ENCODE measurements at places on chromosomes 1 and 21.

DNA sequence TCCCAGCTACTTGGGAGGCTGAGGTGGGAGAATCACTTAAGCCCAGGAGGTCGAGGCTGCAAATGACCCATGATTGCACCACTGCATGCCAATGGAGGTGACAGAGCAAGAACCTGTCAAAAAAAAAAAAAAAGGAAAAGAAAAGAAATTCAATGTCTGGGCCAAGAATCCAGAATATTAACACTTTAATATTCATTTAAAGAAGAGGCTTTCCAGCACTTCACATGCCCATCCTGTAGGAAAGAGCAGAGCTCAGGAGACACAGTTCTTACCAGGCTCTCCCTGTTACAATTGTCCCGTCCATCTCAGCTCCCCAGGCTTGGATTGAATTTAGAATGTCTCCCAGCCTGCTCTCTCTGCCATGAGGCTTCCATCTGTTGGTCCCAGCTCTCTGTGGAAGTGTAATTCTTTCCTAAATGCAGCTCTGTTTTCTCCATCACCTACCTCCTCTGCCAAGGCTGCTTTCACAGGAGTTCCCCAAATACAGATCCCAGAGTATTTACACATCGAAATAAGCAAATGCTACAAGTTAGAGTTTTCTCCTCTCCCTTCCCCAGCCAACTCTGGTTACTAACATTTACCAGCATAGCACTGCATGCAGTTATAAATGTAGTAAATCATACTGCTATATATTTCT is 116.6 kb upstream of the CDC42BPA start:
- DNase-seq, result no peak

DNA sequence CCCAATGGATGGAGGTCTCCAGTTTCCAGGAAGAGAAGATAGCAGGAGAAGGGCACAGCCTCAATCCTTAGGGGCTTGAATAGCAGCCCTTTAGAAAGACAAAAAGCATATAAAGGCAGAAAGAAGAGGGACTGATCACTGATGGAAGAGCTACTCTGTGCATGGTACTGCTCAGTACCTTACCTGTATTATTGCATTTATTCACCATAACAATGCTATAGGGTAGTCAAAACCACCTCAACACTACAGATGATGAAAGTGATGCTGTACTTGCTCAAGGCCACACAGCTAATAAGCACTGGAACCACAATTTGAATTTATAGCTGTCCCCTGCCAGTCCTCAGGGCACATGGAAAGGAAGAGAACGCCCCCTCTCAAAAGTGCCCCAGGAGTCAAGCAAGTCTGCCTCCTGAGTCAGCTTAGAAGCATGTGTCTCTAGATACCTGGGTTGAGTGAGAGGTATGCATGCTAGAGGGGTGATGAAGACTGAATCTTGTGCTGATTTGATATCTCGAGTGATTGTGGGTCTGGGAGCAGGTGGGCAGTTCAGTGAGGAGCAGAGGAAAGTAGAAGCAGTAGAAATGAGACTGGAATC is 13.6 kb downstream of the DDAH1 start:
- no peak for DNase-seq

GRCh38 chr1:50181027-50181663 is 72.4 kb downstream of the ELAVL4 start:
- peak; percentile 23 for DNase-seq

- DNase-seq, result no peak
Measured at GRCh38 chr1:27604579-27605299, 795 bp upstream of the AHDC1 start.

DNA sequence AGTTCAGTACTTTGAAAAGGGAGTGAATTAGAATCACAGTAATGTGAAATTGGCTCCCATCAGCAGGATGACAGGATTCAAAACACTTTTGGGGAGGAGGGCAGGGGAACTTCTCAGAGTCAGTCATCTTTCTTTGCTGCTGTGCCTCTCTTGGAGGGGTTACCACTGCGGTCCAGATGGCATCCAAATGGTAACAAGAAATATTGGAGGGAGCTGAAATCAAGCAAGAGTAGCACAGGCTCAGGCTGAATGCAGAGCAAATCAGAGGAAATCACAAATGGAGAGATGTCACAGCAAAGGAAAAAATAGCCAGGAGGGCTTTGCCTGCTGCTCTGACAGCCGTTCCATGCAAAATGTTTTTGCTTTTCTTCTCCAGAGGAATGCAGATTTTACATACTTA is 75.0 kb upstream of the C8B start:
- no peak for DNase-seq

DNA sequence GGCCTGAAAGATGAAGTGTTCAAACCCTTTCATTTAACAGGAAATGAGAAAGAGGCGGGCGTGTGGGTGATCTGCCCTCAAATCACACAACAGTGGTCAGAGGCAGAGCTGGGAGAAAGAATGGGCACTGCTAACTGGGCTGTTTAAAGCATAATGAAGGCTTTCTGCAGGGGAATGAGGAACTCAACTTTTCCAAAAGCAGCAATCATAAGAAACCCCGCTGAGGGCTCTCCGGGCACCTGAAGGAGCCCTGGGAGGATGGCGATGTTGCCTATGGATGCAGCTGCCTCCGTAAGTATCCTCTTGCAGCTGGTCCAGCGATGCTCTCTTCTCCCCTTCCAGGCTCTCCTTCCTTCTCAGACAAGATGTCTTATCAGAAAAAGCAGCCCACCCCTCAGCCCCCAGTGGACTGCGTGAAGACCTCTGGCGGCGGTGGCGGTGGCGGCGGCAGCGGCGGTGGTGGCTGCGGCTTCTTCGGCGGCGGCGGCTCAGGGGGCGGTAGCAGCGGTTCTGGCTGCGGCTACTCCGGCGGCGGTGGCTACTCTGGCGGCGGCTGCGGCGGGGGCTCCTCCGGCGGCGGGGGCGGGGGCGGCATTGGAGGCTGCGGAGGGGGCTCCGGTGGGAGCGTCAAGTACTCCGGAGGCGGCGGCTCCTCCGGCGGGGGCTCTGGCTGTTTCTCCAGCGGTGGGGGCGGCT is 1.2 kb downstream of the LORICRIN start:
- DNase-seq, result peak; percentile 52

DNA sequence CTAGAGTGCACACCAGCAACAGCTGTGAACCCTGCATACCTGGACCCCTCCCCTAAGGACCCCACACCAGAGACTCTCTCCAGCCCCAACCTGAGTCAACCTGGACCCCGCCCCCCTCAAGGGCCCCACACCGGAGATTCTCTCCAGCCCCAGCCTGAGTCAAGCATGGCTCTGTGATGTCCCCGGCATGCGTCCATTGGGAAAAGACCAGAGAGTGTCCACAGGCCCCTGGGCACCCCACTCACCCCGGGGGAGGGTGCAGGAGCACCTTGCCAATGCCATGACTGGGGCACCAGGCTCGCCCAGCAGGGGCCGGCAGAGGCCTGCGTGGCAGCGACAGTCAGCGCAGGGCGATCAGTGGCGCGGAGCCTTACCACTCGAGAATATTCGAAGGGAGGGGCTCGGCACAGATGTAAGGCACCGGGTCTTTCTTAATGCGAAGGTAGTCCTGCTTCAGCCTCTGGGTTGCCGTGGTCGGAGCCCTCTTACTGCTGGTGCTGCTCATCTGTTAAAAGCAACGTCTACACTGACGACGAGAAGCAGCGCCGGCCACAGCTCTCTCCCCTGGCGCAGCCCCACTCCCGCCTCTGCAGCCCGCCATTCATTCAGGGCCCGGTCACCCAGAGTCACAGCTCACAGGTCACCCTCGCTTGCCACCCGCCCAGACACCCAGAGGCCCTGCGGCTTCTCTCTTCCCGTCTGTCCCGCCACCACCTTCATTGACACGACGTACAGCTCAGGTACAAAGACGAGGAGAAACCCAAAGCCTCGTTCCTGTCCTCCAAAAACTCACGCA is 6.0 kb downstream of the UBE2J2 start:
- no peak for DNase-seq

GRCh38 chr1:223144914-223145313 is 1.9 kb upstream of the TLR5 start:
- DNase-seq, result no peak

- DNase-seq, result peak; percentile 4
Measured at GRCh38 chr1:35047188-35047858, 15.6 kb upstream of the ZMYM6 start.

DNA sequence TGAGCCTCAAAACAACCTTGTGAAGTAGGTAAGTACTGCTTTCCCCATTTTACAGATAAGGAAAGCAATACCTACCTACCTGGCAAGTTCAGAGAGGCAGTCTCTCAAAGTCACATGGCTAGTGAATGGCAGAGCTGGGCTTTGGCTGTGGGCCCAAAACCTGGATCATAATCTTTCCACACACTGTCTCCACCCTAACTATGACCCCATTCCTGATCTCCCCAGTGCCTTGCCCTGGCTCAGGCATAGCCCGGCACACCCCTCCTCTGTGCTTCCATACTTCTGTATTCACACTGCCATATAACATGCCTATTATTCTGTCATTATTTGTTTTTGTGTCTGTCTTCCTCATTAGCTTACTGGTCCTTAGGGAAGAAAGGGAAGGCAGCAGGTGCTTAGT is 15.9 kb downstream of the GNG12 start:
- DNase-seq, result no peak

- DNase-seq, result peak; percentile 59
Measured at GRCh38 chr21:38804789-38805327, 871 bp upstream of the ETS2 start.

GRCh38 chr1:170041423-170042192 is 32.9 kb downstream of the KIFAP3 start:
- no peak for DNase-seq

- no peak for DNase-seq
Measured at GRCh38 chr1:221939607-221940006, 197.7 kb upstream of the DUSP10 start.

DNA sequence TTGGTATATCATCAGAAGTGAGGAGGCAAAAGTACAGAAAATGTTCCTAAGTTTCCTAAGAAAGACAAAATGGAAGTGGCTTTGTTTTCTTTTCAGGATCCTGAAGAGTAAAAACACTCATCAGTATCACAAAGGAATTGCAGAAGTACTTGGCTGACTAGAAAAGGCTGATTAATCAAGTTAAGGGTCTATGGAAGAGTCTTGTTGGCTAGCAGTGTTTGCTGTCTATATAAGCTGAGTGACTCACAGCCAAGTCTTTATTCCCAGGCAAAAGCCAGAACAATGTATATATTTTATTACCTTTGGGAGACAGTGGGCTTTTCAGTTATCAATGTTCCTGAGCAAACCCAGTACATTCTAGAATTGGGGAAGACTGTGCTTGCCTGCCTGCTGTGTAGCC is 777.0 kb downstream of the PLA2G4A start:
- no peak for DNase-seq

DNA sequence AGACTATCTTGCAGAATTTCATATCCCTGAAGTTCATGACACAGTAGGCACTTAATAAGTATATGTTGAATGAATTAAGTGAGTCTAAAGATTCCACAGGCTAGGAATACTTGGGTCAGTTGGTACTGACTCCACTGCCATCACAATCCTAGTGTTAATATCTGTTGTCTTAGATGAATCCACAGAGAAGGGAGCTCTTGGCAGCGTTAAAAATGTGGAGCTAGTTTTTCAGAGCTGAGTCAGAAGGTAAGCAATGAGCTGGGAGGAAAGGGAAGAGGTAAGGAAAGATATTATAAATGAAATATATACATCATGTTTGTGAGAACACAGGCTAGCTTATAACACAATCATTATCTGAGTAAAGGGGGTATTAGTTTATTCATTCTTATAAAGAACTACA is 21.8 kb upstream of the GORAB start:
- no peak for DNase-seq

GRCh38 chr1:28887835-28888682 is 26.3 kb upstream of the EPB41 start:
- no peak for DNase-seq

DNA sequence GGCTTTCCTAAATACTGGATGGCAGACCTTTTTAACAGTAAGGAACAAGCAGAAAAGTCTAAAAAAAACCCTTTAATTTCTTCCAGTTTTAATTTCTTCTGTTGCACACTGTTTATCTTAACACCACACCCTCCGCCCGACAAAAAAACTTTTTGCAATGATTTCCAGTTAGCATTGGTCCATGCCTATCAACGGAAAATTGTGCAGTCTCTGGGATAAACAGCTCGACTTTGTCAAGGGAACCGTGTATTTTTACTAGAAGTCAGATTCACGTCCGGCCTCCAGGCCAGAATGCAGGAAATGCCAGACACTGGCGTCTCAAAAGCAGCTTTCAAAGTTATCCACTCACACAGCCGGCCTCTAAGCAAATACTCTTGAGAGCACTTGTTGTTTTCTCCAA is 378 bp upstream of the NUP210L start:
- no peak for DNase-seq

DNA sequence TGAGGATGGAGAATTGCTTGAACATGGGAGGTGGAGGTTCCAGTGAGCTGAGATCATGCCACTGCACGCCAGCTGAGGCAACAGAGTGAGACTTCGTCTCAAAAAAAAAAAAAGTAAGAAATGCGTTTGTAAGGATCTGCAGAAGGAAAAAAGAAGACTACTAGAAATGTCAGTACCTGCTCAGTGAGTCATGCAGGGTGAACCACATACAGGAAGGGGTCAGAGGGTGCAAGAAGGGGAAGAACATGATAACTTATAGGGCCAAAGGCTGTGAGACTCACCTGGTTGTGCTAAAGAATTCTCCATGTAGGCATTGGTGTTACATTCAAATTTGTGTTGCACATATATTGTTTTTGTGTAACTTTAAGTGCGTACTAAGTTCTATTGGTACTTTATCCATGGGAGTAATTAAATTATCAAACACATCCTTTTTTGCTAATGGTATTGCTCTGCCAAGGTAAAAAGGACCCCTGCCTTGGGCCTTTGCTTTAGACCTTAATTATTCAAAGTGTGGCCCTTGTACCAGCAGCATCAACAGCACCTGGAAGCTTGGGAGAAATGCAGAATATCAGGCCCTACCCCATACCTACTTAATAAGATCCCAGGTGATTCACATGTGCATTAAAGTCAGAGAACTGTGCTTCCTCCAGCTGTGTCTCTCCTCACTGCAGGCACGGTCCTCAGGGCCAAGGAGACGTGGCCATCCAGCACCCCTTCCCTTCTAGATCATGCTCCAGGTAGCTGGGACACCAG is 96.4 kb upstream of the PPP2R5A start:
- DNase-seq, result no peak

- DNase-seq, result no peak
Measured at GRCh38 chr21:26782331-26782730, 62.9 kb downstream of the ADAMTS1 start.

DNA sequence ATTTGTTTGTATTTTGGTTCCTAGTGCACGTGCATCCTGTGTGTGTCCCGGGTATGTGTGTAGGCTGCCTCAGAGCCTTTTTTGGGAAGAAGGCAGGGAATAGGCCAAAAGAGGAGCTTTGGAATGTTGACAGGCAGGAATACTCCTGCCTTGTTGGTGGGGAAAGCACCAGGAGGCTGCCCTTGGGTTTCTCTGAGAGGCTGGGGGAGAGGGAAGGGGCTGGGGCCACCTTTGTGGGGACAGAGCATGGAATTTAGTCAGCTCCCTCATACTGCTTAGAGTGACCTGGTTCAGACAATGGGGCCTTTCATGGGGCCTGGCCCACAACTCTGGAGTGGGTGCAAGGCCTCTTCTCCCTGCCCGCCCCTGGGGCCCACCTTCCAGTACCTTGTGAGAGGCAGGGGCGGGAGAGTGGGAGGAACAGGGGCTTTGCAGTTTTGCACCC is 31.3 kb downstream of the ACOT11 start:
- no peak for DNase-seq

- peak; percentile 55 for DNase-seq
Measured at GRCh38 chr1:157870490-157870889, 28.9 kb upstream of the CD5L start.

Measured in inflammatory macrophage treated with lipopolysaccharide for 4 hours (primary cell).